Activated naive CD8-positive, alpha-beta T cell treated with anti-CD3 and anti-CD28 coated beads, Interleukin-2, amount 10 ng/mL, durations not matched to agents 7 days and 5 days (primary cell): ENCODE measurements at places on chromosomes 3 and 15. TPM values are rescaled to one million over a fixed set of nuclear protein-coding genes. Genes with fewer than 3 reads are reported as not detected.

The RAB27A gene
- total RNA-seq, result 87.3 TPM

- peaks cover 3% of the 10 kb centered on the region for H3K27me3 ChIP-seq
- DNase-seq, result no peak
- H3K36me3 ChIP-seq, result peaks cover 2% of the 10 kb centered on the region
- no peak overlapping the region for H3K4me3 ChIP-seq
Measured at GRCh38 chr3:38829404-38829803, 13.4 kb upstream of the SCN10A start.

- DNase-seq, result no peak
- no peak overlapping the region for H3K27ac ChIP-seq
- no peaks in the 10 kb centered on the region for H3K36me3 ChIP-seq
Measured at GRCh38 chr15:77510066-77511057, 89.7 kb downstream of the HMG20A start.

DNA sequence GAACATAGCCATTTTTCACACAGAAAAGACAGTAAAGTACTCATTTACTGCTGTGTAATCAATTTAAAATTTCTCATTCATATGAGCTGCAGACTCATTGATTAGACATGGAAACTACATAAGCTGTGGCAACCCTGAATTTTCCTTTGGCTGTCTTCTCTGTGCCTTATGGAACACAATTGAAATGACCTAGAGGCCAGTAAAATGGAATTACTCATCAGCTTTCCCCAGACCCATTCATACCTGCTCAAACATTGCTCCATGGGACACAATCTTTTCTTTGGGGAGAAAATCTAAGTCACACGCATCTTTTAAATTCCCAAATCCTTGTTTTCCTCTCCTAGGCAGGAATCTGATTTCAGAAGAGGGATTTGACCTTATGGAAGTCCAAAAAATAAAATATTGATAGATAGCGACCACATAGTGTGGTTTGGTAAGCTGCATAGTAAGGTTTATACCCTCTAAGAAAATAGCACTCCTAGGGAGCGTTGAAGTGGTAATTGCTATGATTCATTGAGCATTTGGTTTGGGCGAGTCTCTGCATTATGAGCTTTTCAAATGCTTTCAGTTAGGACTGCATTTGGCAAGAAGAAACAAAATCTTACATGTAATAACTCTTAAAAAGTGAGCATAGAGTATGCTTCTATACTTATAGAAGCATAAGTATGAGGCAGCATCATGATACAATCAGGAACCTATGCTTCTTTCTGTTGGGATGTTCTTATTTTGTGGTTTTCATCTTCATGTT, 243.4 kb upstream of the GADL1 start:
- peaks cover 5% of the 10 kb centered on the region for H3K4me1 ChIP-seq
- peaks cover 2% of the 10 kb centered on the region for H3K27me3 ChIP-seq
- DNase-seq, result no peak

The GOLGA6L4 gene
- 4.6 TPM for total RNA-seq

The CLEC3B gene
- total RNA-seq, result 0.45 TPM

DNA sequence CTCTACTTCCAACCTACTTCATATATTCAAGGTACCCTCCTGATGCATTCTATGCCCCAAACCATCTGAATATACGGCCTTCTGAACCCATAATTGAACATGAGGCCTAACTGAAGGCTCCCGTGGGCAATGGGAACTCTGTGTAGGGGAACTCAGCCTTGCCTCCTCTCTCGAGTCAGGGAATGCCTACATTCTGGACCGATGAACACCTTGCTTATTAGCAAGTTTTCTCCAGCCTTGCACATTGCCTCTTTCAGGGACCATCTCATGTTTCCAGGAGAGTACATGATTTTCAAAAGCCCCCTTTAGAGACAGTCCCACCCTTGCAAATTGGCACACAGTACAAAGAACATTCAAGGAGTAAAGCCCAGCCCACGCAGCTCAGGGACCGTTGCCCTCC, 26.3 kb upstream of the GALNT15 start:
- H3K27ac ChIP-seq, result no peak overlapping the region
- H3K4me1 ChIP-seq, result no peaks in the 10 kb centered on the region
- peaks cover 4% of the 10 kb centered on the region for H3K27me3 ChIP-seq
- H3K4me3 ChIP-seq, result no peak overlapping the region
- DNase-seq, result no peak

The NTRK3 gene
- total RNA-seq, result not detected

The GAP43 gene
- total RNA-seq, result not detected

The DLEC1 gene
- total RNA-seq, result 3.2 TPM

GRCh38 chr3:118809696-118810498, 224.7 kb downstream of the IGSF11 start:
- no peak for DNase-seq
- no peaks in the 10 kb centered on the region for H3K36me3 ChIP-seq
- H3K4me3 ChIP-seq, result no peak overlapping the region

The SH3BP5 gene
- total RNA-seq, result 12.9 TPM

DNA sequence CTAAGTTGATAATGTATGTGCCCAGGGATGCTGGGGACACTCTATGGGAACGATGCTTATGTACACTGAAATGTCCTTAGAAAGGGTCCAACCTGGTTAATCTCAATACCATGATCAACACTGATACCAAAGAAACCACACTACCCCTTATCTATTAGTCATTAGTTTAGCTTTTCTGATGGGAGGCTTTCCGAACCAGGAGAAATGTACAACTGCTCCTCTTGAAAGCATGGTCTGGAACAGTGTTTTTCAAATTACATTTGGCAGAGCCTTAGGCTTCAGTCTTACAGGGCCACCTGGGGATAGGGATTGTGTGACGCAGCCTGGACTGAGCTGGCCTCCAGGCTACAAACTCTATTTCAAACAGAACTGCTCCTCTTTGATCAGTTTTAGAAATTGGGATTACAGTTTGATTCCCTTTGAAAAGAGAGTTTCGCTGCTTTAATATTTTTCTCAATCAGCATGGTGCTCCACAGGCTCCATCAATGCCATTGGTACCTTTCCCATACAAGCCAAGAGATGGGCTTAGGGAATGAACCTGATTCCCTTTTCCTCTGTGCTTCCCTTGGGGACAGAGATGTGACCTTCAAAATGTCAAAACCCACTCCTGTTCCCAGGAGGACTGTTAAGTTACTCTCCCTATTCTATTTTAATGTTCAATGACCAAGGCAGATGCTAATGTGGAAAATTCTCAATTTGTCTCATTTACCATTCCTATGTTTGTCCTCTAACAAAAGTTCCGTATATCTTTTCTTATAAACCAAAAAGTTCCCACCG, 296.0 kb upstream of the ADAMTS9 start:
- no peak overlapping the region for H3K4me3 ChIP-seq
- H3K27me3 ChIP-seq, result no peaks in the 10 kb centered on the region
- H3K36me3 ChIP-seq, result no peaks in the 10 kb centered on the region
- no peak overlapping the region for H3K27ac ChIP-seq
- no peaks in the 10 kb centered on the region for H3K4me1 ChIP-seq

The BTLA gene
- total RNA-seq, result 27.8 TPM

DNA sequence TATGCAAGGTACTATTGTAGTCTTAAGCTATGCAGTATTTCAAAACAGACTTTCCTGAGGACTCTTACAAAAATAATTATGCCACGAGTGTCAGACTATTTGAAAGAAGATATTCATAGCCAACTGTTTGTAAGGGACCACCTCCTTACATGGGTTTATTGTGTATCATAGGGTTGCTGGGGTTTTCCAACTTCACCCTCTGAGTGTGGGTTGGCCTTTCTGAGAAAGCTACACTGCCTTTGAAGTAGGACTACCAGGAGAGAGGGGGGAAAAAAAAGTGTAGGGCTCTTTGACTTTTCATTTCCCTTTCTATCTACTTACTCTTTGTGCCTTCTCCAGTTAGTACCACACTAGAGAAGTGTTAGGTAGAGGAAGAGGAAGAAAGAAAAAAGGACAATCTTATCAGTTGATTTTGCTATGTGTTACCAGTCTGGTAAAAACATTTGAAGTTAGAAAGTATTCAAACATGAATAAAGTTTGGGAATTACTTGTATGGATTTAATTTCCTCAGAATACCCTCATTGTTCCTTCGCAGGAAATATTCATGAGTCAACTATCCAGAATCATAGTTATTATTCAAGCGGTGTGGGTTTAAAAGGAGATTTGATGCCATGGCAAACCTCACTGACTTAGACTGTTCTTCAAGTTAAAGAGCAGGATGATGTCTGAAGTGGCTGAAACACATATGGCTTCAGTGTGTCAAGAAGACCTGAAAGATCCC, 329.3 kb upstream of the THBS1 start:
- peaks cover 14% of the 10 kb centered on the region for H3K4me1 ChIP-seq
- DNase-seq, result no peak
- no peaks in the 10 kb centered on the region for H3K36me3 ChIP-seq
- H3K27ac ChIP-seq, result no peak overlapping the region
- peaks cover 8% of the 10 kb centered on the region for H3K27me3 ChIP-seq

The CLDN18 gene
- not detected for total RNA-seq

The HRG gene
- total RNA-seq, result not detected

GRCh38 chr15:75639191-75639708, 774 bp downstream of the IMP3 start:
- H3K4me1 ChIP-seq, result peaks cover 29% of the 10 kb centered on the region
- no peak for DNase-seq
- peaks cover 10% of the 10 kb centered on the region for H3K36me3 ChIP-seq
- peak overlapping the region; percentile 86 for H3K27ac ChIP-seq
- H3K4me3 ChIP-seq, result peak overlapping the region; percentile 93

DNA sequence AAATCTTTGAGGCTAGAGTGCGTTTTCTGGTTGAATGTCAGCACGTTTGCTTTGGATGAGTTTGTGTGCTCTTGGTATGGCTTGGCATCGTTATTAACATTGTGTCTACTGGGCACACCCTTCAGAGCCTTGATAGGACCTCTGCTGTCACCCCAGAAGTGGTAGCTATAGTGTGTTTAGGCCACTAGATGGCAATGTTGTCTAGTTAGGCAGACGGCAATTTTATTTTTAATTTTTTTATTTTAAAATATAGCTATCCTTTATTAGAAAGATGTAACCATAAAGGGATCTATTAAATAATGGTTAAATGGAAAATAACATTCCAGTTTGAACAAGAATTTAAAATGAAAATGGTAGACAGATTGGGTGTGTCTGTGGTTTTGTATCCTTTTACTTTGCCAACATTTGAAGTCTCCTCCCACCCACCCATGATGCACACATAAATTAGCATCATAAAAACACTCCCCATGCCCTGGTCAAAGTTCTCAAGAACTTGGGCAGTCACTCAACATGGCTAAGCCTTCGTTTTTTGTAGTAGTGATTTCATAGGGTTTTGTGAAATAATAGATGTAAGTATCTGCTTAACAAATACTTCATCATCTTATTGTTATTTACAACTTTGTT, 200.7 kb downstream of the KCNH8 start:
- peaks cover 3% of the 10 kb centered on the region for H3K4me1 ChIP-seq
- no peak for DNase-seq
- no peaks in the 10 kb centered on the region for H3K36me3 ChIP-seq
- H3K4me3 ChIP-seq, result no peak overlapping the region
- H3K27me3 ChIP-seq, result peaks cover 3% of the 10 kb centered on the region

DNA sequence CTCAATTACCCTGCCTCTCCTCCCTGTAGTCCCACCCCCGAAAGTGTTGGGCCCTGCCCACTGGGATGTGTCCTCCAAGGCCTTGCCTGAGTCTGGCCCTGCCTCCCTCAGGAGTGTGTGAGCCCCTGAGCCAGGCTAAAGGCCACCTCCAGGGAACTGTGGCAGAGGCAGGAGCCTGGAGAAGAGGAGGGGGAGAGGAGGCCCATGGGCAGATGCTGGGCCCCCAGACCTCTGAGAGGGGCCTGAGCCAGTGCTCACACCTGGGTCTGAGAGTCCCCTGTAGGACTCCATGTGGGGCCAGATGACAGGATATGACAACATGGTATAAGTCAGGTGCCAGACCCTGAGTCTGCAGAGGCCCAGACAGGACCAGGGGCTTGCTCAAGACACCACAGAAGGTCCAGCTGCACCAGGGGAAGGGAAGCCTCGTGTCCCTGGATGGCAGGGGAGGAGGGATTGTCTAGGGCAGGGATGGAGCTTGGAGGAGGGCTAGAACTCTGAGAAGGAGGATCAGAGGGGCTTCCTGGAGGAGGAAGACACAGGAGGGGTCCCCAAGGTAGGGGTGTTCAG, 217.9 kb downstream of the TBC1D2B start:
- DNase-seq, result no peak
- H3K36me3 ChIP-seq, result no peaks in the 10 kb centered on the region
- no peak overlapping the region for H3K27ac ChIP-seq
- peaks cover 11% of the 10 kb centered on the region for H3K27me3 ChIP-seq
- no peak overlapping the region for H3K4me3 ChIP-seq

The PLCB2 gene
- 173 TPM for total RNA-seq

GRCh38 chr15:38299216-38299615, 46.6 kb downstream of the SPRED1 start:
- H3K4me1 ChIP-seq, result peaks cover 4% of the 10 kb centered on the region
- H3K4me3 ChIP-seq, result no peak overlapping the region
- H3K27ac ChIP-seq, result no peak overlapping the region
- H3K36me3 ChIP-seq, result no peaks in the 10 kb centered on the region
- no peak for DNase-seq

DNA sequence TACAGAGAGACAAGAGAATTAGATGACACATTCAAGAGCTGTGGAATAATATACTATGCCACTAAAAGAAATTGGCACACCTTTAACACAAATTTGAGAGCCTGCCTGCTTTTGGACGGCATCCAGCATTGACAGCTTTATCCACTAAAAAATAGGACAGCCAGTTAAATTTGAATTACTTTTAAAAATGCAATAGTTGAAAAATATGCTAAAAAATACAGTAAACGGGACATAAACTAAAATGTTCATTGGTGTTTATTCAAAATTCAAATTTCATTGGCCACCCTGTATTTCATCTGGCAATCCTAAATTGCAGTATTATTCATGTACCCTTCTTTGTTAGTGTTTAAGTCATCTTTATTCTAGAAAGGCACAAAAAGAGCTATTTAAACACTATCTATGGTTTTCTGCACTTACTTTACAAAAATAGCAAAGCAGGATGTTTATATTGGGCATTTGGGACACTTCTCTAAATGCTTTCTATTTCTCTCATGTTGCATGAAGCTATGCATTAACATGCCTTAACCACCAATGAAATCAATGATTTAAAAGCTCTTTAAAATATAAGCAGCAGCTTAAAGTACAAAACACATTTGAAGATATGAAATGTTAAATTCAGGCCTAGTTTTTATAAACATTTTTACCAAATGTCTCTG, 160.1 kb downstream of the NEK10 start:
- H3K36me3 ChIP-seq, result no peaks in the 10 kb centered on the region
- no peak overlapping the region for H3K27ac ChIP-seq
- DNase-seq, result no peak
- no peaks in the 10 kb centered on the region for H3K27me3 ChIP-seq

DNA sequence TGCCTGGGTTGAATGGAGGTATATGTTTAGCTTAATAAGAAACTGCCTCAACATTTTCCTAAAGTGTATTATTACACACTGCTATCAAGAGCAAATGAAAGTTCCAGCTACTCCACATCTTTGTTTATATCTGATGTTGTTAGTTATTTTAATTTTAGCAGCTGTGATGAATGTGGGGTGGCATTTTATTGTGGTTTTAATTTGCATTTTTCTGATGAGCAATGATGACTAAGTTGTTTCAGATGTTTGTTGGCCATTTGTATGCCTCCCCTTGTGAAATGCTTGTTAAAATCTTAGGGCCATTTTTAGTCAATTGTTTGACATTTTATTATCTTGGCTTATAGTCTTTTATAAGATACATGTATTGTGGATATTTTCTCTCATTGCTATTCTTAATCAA, 260.4 kb upstream of the SLCO3A1 start:
- peaks cover 16% of the 10 kb centered on the region for H3K27me3 ChIP-seq
- no peak overlapping the region for H3K27ac ChIP-seq
- no peaks in the 10 kb centered on the region for H3K36me3 ChIP-seq
- peaks cover 5% of the 10 kb centered on the region for H3K4me1 ChIP-seq
- DNase-seq, result no peak
